ENCODE measurements at places on chromosomes 7 and 10.

DNA sequence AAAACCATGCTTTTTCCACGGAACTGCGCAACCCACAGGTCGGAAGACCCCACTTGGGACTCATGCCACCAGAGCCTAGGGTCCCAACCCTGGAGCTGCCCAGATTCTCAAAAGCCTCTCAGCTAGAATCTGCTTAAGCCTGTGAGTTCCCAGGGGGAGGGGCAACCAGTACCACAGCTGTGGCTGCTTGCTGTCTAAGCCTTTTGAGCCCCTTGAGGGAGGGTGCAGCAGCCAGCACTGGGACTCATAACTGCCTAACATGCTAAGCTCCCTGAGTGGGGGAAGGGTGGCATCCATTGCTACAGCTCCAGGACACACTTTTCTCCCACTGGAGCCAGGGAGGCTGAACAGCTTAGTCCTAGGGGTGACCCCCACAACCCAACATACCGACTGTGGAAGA lies 485.6 kb upstream of the GRM3 start:
- no peak for DNase-seq

- no peak for DNase-seq
Measured at GRCh38 chr10:58587676-58588075, 75.0 kb downstream of the BICC1 start.

- no peak for DNase-seq
Measured at GRCh38 chr10:78684947-78685346, 383.8 kb upstream of the ZMIZ1 start.

DNA sequence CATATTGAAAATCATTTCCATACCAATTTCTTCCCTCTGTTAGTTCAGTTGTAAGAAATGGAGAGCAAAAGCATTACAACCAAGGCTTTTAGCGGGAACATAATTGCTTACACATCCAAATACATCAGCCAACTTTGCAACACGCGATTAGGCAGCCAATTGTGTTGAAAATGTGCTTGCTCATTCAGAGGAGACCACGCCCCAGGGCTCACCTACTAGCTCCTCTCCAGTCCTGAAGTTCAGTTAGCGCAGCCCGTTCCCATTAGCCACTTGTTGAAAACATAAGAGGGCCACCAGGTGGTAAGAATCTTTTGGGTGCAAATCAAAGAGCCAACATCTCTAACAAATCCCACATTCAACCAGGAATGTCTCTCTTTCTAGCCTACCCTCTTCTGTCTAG lies 213.2 kb upstream of the MDFIC start:
- no peak for DNase-seq

GRCh38 chr10:68829521-68829920 lies 2.2 kb downstream of the STOX1 start:
- DNase-seq: no peak
